ENCODE measurements at places on chromosomes 12 and 14. TPM values are rescaled to one million over a fixed set of nuclear protein-coding genes. Genes with fewer than 3 reads are reported as not detected.

Gene DPPA3
- not detected for total RNA-seq

- no peak for DNase-seq
Observed at GRCh38 chr12:39595928-39596327, 23.7 kb downstream of the ABCD2 start.

GRCh38 chr14:38038986-38039385 lies 168.7 kb upstream of the SSTR1 start:
- no peak for DNase-seq

DNA sequence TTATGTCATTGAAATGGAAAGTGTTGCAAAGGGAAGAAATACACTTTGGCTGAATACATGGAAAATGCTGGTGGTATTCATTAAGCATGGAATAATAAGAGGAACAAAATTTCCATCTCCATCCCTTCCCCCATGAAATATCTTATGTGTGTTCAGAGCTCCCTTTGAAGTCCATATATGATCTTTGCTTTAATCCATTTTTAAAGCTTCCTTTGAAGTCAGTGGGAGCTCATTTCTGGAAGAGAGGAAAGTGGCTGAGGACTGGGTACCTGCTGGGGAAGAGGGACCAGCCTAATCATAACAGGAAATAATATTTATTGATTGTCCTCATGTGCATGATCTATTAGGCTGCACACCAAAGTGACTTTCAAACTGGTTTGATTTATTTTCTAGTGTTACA lies 49.2 kb downstream of the AKAP6 start:
- no peak for DNase-seq

DNA sequence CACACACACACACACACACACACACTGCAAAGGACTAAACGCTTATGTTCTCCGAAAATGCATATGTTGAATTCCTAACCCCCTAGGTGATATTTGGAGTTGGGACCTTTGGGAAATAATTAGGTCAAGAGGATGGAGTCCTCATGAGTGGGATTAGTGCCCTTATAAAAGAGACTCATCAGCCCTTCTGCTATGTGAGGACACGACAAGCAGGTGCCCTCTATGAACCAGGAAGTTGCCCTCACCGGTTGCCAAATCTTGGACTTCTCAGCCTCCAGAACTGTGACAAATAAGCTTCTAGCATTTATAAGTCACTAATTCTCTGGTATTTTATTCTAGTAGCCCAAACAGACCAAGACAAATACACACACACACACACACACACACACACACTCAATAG lies 20.7 kb upstream of the TCP11L2 start:
- DNase-seq: no peak

DNA sequence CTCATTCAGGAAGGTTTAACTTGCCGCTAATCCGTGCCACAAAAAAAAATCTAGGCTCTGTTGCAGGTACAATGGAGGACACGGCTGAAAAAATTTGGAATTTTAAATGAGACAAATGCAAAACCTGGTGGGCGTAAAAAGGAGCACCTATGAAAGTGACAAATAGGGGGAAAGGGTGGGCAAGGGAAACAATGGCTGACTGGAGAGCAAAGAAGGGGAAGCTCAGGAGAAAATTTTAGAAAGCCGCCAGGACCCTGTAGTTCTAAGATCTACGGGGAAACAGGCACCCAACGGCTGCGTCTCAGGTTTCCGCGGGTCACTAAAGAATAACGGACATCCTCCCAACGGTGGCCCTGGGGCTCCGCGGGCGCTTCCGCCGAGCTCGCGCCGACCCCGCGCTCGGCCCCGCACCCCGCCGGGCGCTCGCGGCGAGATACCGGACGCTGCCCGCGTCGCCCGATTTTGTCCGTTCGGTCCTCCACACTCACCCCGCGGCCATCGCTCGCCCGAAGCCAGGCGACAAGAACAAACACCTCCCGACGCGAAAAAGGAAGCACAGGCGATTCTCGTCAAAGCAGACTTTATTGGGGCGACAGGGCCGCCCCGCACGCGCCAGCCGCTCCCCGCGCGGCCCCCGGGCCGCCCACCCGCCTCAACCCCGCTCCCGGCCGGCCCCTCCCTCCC lies 1.1 kb upstream of the YY1 start:
- no peak for DNase-seq

DNA sequence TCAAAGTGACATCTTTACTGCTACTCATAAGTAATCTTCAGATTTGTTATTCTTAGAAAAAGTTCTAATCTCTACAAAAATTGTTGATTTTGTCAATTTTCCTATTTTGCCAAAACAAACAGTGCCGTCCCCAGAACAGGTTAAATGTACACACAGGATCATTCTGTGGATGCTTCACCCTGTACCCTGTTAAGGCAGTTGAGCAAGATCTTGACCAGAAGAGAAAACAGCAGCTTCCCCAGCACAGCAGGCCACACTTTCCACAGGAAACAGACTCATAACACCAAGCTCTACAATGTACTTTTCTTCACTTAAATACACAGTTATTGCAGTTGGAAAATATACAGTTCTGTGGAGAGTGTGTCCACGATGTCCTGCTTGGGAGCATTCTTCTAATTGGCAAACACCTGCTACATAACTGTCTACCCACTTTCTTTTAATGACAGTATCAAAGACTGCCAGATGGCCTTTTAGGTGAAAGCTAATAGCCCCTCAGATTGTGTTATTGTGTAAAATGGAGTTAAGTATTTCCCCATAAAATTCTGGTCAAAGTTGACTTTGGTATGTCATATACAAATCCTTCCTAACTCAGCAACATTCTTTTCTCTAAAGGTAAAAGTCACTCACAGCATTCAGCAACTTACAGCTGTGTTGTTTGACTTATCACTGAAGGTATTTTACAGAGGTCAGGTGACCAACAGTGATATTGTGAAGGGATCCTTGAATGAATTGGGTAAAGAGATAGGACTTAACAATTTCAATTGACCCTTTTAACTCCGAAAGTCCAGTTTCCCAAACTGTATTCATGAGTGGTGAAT lies 77.0 kb downstream of the SEC23A start:
- DNase-seq: no peak
